COR-L47 (cell line): ENCODE measurements at places on chromosomes 4 and X.

DNA sequence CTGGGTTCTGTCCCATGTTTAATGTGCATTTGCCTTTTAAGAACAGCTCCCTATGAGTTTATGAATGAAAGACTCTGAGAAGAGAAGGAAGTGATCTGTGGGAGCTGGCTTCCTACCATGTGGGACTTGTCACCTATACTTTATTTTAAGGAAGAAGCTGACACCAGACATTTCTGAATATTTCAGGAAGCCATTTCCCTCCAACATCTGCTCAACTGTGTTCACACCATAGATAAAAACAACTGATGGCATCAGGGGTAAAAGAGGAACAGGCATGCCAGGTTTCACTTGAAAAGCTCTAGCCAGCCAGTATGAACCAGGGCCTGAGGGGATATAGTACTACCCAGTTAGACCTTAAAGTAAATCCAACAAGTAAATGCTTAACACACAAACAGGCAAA, 116.0 kb downstream of the COL4A6 start:
- no peak for DNase-seq

DNA sequence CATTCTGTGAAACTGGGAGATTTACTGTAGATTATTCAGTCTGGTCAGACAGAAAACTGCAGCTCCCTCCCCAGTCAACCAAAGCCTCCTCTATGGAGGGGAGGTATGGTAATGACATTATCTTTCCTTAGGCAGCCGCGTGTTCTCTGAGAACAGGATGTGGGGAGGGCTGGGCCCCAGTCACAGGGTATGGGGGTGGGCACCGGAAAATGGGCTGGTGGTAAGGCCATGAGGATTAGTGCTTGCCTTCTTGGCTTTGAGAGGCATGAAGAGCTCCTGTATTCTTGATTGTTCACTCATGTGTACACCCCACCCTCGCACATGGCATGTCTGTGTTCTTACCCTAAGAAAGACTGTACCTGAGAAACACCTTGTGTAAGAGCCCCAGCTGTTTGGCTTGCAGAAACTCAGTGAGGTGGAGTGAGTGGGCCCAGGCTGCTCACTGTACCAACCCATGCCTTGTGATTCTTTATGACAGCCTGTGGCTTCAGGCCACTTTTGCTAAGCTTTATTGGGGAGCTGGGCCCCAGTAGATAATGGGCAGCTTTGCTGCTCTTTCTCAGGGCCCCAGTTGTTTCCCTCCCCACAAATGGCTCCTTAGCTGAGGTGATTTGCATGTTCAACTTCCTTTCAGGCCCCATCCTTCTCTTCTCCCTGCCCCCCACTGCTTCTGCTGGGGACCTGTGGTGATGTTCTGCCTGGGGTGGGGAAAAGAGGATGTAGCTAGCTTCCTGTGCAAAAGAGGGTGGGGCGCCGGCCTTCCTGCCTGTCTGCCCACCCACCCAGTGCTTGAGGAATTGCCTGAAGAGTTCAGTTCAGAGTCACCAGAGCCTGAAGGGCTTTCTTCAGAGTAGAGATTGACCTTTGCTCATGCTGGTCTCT, 30.7 kb downstream of the MSN start:
- DNase-seq = no peak

DNA sequence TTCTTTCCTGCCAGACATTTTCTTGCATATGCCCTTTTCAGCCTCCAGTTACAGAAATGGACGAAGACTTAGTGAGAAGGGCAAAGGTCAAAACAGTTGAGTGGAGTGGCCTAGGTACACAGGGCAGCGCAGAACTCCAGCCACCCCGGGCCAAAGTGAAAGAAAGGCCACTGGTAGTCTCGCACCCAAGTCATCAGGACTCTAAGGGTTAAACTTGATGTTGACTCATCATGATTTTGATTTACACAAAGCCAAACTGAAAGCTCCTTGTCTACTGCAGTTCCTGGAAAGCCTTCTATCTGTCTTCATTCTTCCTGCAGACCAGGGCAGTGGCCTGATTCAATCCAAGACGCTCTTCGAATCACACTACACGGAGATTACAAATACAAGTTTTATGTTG, 2.6 kb upstream of the IL13RA1 start:
- no peak for DNase-seq

- peak; percentile 91 for DNase-seq
These were observed 350.9 kb downstream of the MID1IP1 start for GRCh38 chrX:39152106-39152649.

- DNase-seq = no peak
These were observed 84.8 kb downstream of the AFAP1 start for GRCh38 chr4:7854697-7855370.

DNA sequence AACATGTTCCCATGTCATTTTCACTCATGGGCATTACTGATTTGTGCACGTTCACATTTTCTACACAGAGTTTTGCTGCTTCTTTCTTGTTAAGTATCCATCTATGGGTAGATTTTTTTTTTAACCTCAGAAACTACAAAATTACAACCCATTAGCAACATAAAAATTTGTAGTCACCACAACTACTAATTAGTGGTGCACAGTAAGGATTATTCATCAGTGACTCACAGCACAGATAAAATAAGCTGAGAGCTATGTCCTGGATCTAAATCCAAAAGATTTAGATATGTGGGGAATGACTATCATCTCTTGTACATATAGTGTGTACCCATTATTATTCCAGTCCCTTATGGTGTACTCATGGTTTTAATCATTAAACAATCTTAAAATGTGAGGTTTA, 19.7 kb upstream of the AMELX start:
- no peak for DNase-seq

- no peak for DNase-seq
These were observed 1074.2 kb upstream of the INTU start for GRCh38 chr4:126558596-126558995.

GRCh38 chrX:154411981-154412340, 622 bp downstream of the TAFAZZIN start:
- DNase-seq = peak; percentile 48

DNA sequence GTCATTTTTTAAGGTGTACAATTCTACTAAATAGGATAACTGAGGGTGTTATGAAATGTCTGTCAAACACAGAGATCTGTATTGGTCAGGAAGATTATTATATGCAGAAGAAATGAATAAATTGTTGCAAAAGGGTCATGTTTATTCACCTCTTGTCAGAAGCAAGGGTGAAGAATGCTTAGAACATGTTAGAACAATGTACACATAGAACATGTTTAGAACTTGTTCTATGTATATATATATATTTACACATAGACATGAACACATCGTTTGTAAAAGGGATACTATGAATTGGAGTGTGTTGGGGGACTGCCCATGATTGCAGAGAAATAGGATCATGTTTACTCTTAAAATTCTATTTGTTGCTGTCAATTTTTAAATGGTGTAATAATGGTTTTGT, 28.0 kb upstream of the TMEM150C start:
- no peak for DNase-seq

GRCh38 chrX:103254921-103255493, at the start of gene TCEAL8:
Gene TCEAL8 (minus strand): TSS chrX:103255155. CDS start chrX:103253979, 1,176 bp downstream.
- peak; percentile 57 for DNase-seq

- DNase-seq = no peak
These were observed 75.1 kb upstream of the SLC7A11 start for GRCh38 chr4:138317175-138317748.

DNA sequence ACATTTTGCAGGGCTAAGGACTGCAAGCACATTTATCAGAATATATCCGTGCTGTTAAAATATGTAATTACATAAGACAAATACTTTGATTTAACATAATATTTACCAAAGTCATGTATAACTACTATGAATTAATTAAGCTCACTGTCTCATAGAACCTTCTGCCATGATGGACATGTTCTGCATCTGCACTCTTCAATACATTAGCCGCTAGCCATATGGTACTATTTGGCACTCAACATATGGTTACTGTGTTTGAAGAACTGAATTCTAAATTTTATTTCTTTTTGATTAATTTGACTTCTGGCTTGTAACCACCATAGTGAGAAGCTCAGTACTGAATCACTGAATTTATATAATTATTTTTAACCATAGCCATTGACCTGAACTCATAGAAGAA, 427.0 kb upstream of the TRAM1L1 start:
- no peak for DNase-seq

DNA sequence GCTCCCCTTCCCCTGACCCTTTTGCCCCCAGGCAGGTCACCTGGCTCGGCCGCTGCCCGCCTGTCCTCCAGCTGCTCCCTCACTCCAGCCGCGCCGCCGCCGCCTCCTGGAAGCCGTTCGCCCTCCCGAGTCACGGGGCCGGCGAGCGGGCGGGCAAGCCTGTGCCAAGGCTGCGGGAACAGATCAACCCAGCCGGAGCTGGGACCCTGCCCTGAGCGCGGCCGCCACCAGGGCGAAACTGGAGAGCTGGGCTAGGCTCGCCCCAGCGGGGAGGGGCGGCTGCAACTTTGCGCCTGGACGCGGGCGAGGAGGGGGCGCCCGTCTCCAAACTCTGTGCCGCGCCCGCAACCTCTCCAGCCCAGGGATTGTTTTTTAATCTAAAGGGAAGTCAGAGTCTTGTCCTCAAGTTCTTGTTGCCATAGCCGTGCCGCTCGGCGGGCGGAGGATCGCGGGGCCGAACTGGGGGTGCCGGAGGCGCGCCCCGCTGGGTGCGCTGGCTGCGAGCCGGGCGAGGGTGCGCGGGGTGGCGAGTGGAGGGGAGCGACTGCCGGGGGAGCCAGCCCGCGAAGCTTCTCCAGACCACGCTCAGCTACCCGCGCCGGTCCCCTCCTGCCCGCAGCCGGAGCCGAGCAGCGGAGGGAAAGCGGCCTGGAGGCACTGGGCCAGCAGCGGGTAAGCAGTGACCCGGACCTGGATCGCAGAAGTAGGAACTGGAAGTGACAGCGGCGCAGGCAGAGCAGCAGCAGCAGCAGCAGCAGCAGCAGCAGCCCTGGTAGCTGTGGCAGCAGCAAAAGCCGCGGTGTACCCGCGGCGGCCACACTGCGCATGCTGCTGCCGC, 13.4 kb downstream of the ARHGEF6 start:
- peak; percentile 14 for DNase-seq

DNA sequence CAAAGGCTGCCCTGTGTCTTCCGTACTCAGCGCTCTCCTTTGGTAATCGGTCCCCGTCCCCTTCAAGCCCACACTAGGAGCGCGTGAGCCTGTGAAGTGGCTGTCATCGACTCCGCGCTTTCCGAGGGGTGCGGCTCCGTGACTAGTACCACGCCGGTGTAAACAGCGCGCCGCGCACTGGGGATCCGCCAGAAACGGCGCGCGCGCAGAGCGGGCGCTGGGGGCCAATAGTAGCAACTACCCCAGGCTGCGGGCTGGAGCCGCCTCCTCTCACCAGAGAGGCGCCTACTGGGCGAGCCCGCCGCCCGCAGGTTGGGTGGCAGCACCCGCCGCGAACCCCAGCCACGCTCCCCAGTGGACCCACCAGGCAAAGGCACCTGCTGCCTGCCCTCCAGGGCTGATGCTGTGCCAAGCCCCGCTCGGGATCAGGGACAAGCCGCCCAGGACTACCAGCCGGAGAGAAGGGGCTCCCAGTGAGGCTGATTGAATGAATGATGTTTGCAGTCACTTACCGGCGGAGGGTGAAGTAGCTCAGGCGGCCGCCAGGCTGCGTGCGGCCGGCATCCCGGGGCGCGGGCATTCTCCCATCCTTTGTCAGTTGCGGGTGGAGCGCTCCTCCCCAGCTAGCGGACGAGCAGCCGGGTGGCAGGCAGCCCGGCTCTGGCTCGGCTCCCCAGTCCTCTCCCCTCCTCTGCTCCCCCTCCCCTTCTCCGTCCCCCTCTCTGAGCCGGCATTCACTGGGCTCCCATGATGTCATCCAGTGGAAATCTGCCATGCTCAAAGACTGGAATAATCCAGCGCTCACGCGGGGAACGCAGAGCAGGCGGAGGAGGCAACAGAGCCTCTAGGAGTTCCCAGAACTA, 370.3 kb upstream of the SMIM31 start:
- no peak for DNase-seq

GRCh38 chr4:155442267-155443105, 65.7 kb upstream of the MAP9 start:
- DNase-seq = peak; percentile 39

GRCh38 chr4:103011378-103012025, 8.0 kb downstream of the SLC9B1 start:
- no peak for DNase-seq

GRCh38 chr4:186008057-186008456, 60.9 kb upstream of the TLR3 start:
- no peak for DNase-seq

DNA sequence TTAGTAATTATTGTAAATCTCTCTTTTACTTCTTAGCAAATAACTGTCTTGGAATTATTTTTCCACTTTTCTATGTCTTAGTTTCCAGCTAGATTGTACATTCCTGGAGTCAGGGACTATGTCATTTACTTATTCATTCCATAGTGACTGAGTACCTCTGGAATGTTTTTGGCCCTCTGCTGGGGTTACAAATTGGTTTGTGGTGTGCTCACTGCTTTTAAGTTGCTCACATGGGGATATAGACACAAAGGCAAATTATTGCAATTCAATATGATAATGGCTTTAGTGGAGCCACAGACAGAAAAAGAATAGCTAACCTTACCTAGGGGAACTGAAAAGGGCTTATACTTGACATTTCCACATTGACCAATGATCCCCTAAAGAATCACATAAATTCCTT, 63.7 kb upstream of the PDGFRA start:
- no peak for DNase-seq

DNA sequence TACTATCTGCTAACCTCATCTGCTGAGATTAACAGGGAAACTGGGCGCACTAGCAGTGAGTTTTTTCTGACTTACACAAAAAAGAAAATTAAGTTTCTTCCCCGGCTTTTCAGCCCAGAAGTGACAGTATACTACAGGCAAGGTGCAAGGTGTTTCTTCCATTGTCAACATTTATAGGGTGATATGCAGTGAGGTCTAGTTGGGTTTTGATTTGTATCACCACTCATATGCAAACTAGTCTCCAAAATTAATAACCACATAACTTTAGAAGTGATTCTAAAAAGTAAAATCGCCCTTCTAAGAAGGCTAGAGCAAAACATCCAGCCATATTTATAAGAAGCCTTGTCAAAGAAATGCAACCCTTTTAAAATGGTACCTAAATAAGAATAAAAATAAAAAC, 640.1 kb downstream of the ARAP2 start:
- no peak for DNase-seq

DNA sequence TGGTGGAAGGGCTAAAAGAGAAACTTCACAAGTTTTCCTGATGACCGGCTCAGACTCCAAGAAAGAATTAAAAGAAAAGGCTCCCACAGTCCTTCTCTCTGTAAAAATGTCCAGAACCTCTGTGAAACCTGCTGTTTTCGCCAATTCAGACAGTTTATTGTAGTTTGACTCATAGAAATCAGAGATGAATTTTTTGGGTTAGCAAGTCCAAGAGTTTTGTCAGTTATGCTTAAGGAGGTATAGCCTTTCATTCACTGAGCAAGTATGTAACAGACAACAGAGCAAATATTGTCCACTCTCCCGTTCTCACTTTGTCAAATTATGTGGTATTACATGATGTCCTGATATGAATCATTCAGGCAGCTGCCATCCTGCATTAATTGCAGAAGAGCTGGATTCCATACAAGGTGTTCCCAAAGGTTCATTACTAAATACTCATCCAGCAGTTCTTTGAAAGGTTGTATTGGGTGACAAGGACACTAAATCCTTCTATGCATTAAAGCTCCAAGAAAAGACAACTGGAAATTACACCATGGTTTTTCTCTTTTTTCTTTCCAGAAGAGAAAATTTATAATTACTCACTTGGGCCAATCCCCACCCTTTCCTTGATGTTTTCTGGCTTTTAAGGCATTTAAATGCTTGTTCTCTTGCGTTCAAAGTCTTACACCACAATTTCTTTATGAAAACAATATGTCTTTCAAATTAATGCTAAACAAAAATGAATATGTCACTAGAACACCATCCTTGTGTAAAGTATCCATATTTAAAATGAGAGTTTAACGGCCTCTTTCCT, 30.0 kb upstream of the PLAC1 start:
- no peak for DNase-seq

GRCh38 chrX:63283348-63283747, 67.8 kb downstream of the SPIN4 start:
- no peak for DNase-seq
